B cell (primary cell): ENCODE measurements at places on chromosomes 16 and 17. TPM values are rescaled to one million over a fixed set of nuclear protein-coding genes. Genes with fewer than 3 reads are reported as not detected.

- peak; percentile 84 for DNase-seq
- H3K4me3 ChIP-seq = peak overlapping the region; percentile 52
- H3K27me3 ChIP-seq = no peaks in the 10 kb centered on the region
- no peaks in the 10 kb centered on the region for H3K36me3 ChIP-seq
- peak overlapping the region; percentile 52 for H3K27ac ChIP-seq
Observed at GRCh38 chr17:68346448-68346847, 55.2 kb downstream of the ARSG start.

- H3K4me1 ChIP-seq = no peaks in the 10 kb centered on the region
- DNase-seq = no peak
- H3K27ac ChIP-seq = no peak overlapping the region
- no peaks in the 10 kb centered on the region for H3K27me3 ChIP-seq
- H3K36me3 ChIP-seq = no peaks in the 10 kb centered on the region
Observed at GRCh38 chr16:70659546-70659945, 13.2 kb downstream of the IL34 start.

GRCh38 chr17:20999044-20999573 lies 43.7 kb downstream of the USP22 start:
- no peak overlapping the region for H3K4me3 ChIP-seq
- no peak for DNase-seq
- no peak overlapping the region for H3K27ac ChIP-seq
- H3K36me3 ChIP-seq = peaks cover 47% of the 10 kb centered on the region

- no peak overlapping the region for H3K4me3 ChIP-seq
- no peaks in the 10 kb centered on the region for H3K27me3 ChIP-seq
- peaks cover 18% of the 10 kb centered on the region for H3K36me3 ChIP-seq
- peaks cover 56% of the 10 kb centered on the region for H3K4me1 ChIP-seq
- no peak overlapping the region for H3K27ac ChIP-seq
Observed at GRCh38 chr16:89357055-89357816, 133.1 kb downstream of the ANKRD11 start.

DNA sequence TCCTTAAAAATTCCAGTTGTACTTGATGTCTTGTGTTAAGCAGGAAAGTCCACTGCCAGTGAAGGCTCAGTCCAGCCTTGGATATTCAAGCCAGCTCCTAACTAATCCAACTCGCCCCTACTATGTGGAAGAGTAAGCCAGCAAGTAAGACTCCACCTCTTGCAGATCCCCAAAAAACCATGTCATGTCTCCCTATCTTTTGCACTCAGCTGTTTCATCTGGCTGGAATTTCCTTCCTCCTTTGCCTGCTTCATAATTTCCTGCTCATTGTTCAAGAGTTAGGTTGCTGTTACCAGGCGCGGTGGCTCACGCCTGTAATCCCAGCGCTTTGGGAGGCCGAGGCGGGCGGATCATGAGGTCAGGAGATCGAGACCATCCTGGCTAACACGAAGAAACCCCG lies 37.8 kb downstream of the RBBP6 start:
- H3K27ac ChIP-seq = no peak overlapping the region
- no peaks in the 10 kb centered on the region for H3K4me1 ChIP-seq
- DNase-seq = no peak
- H3K36me3 ChIP-seq = no peaks in the 10 kb centered on the region

DNA sequence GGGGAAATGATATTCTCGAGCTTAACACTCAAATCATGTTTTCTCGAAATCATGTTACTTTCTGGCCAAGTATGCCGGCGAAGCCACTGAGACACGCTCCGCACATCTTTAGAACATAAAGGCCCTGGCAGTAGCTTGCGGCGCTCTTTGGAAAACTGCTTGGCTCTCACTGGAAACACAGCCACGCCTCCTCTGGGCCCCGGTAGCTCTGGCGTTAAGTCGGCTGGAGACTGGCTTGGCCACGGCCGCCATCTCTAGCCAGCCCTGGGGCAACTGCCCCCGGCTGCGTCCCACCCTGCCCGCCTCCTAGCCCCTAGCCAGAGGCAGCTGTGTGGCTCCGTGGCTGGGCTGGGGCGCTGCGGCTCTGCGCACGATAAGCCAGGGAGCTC lies 9.2 kb upstream of the BAIAP2 start:
- no peaks in the 10 kb centered on the region for H3K36me3 ChIP-seq
- H3K4me3 ChIP-seq = no peak overlapping the region
- H3K4me1 ChIP-seq = no peaks in the 10 kb centered on the region
- H3K27ac ChIP-seq = no peak overlapping the region
- no peak for DNase-seq
- peaks cover 20% of the 10 kb centered on the region for H3K27me3 ChIP-seq

DNA sequence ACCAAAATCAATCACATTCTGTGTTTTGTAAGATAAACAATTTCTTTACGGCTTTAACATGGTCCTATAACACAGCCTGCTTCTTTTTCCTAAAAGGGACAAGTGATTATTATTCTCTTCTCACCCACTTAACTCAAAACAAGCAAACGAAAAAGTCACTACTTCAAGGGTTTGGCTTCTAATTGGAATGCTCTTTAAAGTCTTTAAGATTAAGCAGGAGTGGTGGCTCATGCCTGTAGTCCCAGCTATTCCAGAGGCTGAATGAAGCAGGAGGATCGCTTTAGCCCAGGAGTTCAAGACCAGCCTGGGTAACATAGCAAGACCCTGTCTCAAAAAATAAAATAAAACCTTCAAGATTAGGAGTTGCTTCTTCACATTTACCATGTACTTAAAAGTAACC lies 66.6 kb upstream of the CNEP1R1 start:
- no peaks in the 10 kb centered on the region for H3K27me3 ChIP-seq
- no peaks in the 10 kb centered on the region for H3K4me1 ChIP-seq
- DNase-seq = no peak
- H3K27ac ChIP-seq = no peak overlapping the region

DNA sequence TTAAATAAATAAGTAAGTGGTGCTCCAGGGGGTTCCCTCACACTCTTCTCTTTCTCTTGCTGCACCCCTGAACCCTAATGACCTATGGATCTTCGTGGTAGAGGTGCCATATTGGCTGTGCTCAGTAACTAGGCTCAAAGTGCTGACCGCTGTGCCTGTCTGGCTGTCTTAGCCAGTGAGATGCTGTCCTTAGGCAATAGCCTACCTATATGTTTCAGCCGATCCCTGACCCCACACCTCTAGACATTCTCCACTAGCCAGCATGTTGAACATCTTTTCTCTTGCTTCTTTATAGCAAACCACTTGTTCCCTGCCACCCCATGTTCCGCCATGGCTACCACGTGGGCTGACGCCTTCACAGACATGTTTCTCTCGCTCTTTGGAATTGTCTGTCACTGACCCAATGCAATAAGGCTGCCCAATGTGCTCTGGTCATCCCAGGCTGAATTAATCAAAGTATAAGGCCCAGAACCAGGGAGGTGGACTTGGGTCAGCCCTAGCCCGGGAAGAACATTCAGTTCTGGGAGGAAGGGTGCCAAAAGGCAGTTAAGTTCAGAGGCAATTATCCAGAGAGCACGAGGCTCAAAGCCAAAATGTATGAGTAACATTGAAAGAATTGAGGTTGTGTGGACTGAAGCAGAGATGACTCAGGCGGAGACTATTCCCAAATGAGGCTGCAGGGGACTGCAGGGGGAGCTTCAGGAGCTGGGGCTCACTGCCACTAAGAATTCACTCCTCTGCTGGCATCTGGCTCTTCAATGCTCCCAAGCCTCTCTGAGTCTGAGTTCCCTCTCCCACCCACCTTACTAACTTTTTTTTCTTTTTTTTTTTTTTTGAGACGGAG lies 28.7 kb upstream of the TNRC6A start:
- H3K36me3 ChIP-seq = no peaks in the 10 kb centered on the region
- no peak overlapping the region for H3K27ac ChIP-seq
- H3K4me3 ChIP-seq = no peak overlapping the region
- H3K4me1 ChIP-seq = no peaks in the 10 kb centered on the region
- no peak for DNase-seq

DNA sequence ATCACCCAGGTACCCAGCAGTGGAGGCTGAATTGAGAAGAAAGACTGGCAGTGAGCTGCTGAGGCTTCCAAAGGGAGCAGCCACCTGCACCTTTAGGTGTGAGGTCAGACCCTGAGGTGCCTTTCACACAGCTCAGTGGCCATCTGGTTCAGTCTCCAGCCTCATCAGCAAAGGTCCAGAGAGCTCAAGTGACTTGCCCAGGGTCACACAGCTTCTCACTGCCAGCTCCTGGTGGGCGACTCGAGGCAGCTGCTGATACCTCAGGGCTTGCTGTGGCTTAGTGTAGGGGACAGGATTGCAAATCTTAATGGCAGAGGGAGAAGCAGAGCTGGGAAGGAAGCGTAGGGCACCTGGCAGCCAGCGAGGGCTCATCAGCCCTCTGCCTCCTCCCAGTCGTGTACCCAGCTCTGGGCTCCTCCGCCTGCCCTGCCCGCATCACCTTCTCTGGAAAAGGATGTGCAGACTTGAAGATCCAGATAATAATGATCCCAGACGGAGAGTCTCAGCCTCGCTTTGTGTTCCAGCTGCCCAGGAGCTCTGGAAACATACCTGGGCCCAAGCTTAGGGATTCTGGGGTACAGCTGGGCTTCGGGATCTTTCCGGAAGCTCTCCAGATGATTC lies 165.3 kb upstream of the GSE1 start:
- no peaks in the 10 kb centered on the region for H3K36me3 ChIP-seq
- no peak for DNase-seq
- peaks cover 8% of the 10 kb centered on the region for H3K27me3 ChIP-seq

DNA sequence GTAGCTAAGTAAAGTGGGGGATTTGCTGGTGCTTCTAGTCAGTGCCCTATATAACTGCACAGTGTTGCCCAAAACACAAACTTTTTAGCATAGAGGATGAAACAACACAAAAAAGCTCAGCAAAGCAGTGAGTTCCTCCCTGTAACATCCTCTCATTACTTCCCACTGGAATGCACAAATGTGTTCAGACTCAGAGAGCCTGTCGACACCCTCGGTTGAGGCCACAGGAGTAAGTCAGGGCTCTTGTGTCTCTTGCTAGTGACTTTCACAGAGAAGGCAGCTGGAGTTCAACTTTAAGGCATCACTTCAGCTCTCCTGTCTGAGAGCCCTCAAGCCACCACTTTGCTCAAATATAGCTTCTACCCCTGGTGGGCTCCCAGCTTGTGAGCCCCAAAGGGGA lies 107.2 kb upstream of the NETO2 start:
- no peak overlapping the region for H3K27ac ChIP-seq
- no peak for DNase-seq
- no peaks in the 10 kb centered on the region for H3K36me3 ChIP-seq
- H3K4me3 ChIP-seq = no peak overlapping the region
- no peaks in the 10 kb centered on the region for H3K27me3 ChIP-seq

DNA sequence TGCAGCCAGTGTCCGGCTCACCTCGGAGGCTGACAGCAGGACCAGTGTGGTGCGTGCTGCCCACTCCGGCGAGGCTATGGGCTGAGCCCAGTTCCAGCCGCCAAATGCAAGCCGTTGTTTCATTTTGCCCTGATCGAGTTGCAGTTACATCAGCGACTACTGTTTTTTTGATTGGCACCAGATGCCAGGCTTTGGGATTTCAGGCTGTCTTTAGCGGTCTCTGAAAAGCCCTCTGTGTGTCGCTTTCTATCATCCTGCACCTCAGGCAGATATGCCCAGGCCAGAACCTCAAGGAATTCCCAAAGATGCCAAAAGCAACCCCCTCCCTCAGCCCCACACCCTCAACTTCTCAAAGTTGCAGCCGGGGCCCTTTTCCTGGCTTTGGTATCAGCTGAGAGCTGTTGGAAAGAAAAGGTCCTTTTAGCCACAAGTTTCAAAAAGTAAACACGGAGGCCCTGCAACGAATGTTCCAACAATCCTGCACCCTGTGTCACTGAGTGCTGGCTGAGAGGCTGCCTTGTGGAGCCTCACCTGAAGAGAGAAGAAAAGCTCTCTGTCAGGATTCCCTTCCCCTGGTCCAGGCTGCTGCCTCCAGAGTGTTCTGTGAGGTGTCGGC lies 58.9 kb downstream of the WWP2 start:
- no peak overlapping the region for H3K4me3 ChIP-seq
- peaks cover 19% of the 10 kb centered on the region for H3K36me3 ChIP-seq
- no peak for DNase-seq
- no peaks in the 10 kb centered on the region for H3K27me3 ChIP-seq

- H3K36me3 ChIP-seq = no peaks in the 10 kb centered on the region
- H3K4me3 ChIP-seq = no peak overlapping the region
- H3K27ac ChIP-seq = no peak overlapping the region
Observed at GRCh38 chr16:13453938-13454553, 465.9 kb upstream of the ERCC4 start.

- H3K36me3 ChIP-seq = no peaks in the 10 kb centered on the region
- no peak overlapping the region for H3K4me3 ChIP-seq
- no peak for DNase-seq
Observed at GRCh38 chr16:35689764-35690163, 2230.4 kb downstream of the TP53TG3F start.

Gene DNAAF1
- 0.29 and 0.30 TPM in 2 replicates for total RNA-seq

Gene PRSS53
- 10.7 and 10.8 TPM in 2 replicates for total RNA-seq

Gene SEZ6L2
- total RNA-seq = not detected in 2 replicates

DNA sequence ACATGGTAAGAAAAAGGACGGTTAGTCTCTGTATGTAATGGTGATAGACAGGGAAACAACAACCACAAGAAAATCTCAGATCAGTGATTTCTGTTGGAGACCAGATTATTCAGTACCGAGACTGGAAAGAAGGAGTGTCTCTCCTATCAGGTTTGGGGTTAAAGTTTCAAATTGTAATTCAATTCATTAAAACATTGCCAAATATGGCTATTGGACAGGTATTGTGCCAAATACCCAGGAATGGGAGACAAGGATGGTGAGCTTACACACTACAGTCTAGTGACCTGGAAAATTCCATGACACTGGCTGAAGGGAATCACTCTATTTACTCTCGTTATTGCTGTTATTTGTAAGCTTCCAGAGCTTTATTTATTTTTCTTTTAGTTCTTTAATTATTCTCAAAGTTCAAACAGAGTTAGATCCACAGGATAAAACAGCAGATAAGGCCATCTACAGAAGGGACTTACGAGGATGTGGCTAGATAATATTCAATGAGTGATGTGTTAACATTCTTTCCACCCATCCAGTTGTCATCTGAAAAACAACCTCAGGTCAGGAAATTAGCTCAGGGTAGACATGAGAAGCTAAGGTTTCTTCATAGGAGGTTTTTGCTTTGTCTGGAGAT lies 25.1 kb upstream of the MMD start:
- no peak overlapping the region for H3K4me3 ChIP-seq
- peaks cover 13% of the 10 kb centered on the region for H3K4me1 ChIP-seq
- H3K27ac ChIP-seq = no peak overlapping the region
- no peaks in the 10 kb centered on the region for H3K36me3 ChIP-seq

Gene EFCAB5
- total RNA-seq = 2.3 and 3.0 TPM in 2 replicates

DNA sequence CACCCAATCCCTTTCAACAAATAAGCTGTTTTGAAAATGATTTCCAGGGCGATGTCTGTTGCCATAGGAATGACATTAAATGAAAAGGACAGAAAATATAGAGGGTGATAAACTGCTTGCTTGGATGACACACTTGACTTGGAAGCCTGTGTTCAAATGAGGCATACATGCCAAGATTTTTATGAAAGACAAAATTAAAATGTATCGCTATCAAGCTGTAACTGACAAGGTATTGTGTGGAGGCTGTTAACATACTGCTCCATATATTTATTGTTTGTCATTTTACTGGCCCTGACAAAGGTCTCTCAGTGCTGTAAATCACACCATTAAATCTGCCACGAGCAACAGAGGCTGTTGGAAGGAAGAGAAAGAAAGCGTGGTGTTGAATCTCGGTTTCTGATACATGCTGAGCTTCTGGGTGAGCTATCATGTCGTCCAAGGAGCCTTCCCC lies 456.2 kb upstream of the SALL1 start:
- no peaks in the 10 kb centered on the region for H3K36me3 ChIP-seq
- no peak overlapping the region for H3K4me3 ChIP-seq
- H3K4me1 ChIP-seq = no peaks in the 10 kb centered on the region
- H3K27me3 ChIP-seq = no peaks in the 10 kb centered on the region
- no peak overlapping the region for H3K27ac ChIP-seq
